ENCODE measurements at places on chromosomes 2 and 18.

DNA sequence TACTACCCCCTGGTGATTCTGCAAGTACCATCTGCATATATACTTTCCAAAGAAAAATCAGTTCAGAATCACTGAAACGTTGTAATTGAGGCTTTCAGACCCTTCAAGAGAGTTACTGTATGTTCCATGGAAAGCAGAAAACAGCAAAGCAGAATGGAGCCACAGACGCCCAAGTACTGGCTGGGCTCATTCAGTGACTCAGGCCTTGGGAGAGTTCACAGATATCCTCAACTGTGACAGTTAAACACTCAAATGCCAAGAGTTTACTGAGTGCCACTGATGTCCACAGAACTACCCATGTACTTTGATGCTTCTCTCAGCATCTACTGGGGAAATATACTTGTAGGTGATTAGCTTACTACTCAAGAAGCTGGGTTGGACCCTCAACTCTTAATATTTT lies 303.4 kb downstream of the TCF4 start:
- peak; percentile 51 for DNase-seq

DNA sequence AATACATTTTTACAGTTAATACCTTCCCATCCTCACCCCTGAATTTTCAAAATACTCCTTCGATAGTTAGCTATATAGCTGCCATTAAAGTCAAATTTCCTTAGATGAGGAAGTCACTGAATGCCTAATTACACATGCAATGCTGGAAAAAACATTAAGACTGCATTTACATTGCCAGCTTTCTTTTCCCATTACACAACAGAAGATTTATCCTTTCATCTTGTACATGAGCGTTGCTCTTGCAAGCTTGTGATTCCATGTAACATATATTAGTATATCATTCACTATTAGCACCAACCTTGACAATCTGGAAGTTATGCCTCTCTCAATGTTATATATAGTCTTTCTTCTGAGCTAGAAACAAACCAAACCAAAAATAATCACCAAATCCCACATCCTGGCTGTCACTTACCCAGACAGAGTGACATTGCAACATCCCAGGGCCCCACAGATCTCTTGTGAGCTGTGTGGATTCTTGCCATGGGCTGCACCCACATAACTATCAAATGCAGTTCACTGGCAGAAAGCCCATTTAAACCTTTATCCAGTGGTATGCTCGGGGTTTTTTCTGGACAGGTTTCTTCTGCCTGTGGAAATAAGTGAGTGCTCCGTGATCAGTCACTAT lies 79.2 kb upstream of the PAPOLG start:
- no peak for DNase-seq

DNA sequence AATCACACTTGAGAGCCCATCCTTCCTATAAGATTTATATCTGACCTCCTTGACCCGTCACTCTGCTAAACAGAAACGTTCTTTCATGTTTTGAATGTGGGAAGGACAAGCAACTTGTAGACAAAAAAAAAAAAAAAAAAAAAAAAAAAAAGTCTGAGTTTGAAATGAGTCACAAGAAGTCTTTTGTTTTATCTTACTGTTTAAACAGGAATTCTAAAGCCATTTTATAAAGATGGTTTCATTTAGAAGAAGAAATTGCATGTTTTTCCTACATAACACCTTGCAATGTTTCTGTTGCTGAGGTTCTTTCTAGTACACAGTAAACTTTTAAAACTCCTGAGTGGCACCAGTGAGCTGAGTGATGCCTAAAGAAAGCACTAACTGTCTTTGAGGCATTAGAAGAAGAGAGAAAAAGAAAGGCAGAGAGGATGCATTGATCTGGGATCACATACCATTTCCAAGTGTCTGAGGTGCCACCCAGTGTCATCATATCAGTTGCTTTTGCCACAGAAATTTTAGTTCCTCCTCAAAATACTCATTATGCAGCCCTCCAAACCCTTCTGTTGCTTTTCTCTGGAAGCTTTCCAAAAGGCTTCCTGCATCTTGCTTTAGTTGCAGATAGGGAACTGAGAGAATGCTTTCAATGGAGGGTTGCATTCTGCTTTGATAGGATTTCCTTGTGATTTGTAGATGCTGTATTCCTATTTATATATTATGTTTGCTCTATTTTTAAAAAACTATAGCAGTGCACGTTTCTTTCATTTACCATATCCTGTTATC lies 69.1 kb downstream of the ACVR2A start:
- DNase-seq: no peak

- DNase-seq: no peak
Measured at GRCh38 chr2:180647621-180648020, 332.8 kb upstream of the UBE2E3 start.

DNA sequence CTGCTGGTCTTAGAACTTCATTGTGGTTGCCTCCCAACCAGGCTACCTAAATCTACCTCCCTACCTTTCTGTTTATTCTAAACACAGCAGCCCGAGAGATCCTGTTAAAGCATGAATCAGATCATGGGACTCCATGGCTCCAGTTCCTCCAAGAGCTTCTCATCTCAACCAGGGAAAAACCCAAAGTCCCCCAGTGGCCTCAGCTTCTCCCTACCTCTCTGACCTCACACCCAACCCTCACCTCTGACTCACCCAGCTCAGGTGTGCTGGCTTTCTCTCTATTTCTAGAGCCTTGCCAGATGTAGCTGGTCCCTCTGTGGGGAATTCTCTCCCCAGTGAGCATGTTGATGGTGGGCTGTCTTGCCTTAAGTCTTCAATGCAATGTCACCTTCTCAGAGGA lies 93.8 kb upstream of the COPS8 start:
- DNase-seq: no peak

GRCh38 chr2:157180359-157180758 lies 77.1 kb upstream of the GALNT5 start:
- no peak for DNase-seq

DNA sequence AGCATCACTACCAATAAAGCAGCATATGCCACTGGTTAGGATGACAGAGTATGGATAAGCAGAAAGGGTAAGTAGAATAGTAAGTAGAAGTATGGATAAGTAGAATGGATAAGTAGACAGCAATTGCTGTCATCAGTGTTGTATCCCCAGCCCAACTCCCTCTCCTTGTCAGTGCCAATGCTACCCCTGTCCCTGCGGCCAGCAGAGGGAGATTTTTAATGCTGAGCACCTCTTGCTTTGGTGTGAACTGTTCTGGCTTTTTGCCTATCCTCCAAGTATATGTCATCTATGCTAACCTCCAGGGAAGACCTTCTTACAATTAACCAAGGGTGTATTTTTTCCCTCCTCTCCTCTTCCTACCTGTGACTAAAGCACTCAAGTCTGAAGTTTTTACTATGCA lies 136.7 kb upstream of the SPHKAP start:
- peak; percentile 6 for DNase-seq

DNA sequence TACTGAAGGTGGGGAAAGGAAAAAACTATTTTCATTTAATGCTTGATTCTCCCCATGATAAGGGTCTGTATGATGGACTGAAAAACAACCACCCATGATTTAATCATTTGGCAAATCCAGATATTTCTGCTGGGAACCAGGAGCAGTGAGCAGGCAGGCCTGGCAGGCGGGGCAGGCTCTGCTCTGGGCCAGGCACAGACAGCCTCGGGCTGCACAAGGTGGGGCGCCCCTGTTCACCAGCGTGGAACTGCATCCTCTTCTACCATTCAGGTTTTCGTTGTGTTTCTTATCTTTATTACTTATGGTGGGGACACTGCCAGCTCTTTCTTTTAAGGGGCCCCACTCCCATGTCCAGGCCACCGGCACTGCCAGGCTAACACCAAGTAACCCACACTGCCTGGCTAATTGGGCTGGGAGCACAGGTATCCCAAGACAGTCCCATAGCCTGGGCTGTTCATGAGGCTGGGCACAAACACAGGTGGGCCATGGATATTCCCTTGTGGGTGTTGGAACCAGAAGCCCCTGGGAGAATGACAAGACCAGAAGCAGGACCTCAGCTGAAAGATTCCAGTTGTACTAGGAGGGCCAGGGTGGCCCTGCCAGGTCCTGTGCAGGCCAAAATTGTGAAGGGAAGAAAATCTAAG lies 57.1 kb upstream of the RALBP1 start:
- no peak for DNase-seq

DNA sequence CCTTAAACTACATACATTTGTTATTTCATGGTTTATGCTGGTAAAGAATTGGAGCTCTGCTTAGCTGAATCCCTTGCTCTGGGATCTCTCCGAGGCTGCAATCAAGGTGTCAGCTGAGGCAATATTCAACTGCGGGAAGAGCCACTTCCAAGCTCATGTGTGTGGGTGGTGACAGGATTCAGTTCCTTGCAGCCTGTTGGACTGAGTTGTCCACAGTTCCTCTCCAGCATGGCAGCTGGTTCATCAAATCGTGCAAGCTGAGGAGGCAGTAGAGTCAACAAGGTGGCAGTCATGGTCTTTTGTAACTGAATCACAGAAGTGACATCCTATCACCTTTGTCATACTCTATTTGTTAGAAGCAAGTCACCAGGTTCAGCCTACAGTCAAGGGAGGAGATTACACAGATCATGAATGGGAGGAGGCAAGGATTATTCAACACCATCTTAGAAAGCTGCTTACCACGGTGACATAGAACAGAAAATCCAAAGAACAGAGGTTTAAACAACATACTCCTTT lies 56.9 kb downstream of the CTIF start:
- DNase-seq: no peak

DNA sequence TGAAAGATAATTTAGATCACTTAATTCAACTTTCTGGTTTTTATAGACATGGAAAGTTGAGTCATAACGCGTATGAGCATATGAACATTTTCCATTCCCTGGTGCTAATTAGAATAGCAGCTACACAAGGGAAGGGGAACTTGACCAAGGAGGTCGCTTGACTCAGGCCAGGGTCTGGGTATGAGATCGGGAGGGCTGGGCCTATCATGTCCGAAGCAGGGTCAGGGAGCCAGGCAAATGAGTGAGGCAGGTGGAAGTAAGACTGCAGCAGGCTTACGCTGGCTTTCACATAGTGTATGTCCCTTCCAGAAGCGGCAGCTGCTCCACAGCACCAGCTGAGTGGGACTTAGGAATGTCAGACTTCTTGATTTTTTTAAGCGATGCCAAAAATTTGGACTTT lies 14.7 kb downstream of the RALB start:
- no peak for DNase-seq
